ENCODE measurements at places on chromosomes 3 and 15. TPM values are rescaled to one million over a fixed set of nuclear protein-coding genes. Genes with fewer than 3 reads are reported as not detected.

The DISP2 gene
- total RNA-seq, result 0.27 TPM

DNA sequence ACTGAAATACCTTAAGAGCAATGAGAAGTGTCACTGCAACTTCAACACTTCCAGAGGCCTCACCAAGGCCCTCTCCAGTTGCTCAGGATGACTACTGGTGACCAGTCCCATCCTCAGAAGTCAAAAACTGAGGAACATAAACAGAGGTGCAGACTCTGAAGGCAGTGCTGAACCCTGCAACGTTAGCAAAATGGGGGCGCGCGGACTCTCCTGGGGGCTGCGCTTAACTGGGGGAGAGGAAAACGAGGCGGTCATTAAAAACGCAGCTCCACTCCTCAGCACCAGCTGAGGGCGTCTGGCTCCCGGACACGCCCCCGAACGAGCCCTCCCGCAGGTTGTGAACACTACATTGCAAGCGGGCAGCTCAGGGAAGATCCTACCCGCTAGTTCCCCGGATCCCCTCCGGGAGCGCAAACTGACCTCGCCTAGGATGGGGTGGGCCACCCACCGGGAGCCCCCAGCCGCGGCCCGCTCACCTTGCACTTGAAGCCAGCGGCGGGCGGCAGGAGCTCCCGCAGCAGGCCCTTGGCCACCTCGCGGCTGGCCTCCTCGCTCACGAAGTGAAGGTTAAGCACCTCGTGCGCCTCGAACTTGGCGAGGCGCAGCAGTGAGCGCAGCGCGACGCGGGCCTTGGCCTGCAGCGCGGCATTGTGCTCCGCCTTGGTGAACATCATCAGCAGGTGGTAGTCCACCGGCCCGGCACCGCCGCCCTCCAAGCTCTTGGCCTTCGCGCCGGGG, 711 bp downstream of the XXYLT1 start:
- DNase-seq, result peak; percentile 45

The KLHL6 gene
- total RNA-seq, result not detected

- peak; percentile 83 for DNase-seq
These were observed 930.7 kb downstream of the MCTP2 start for GRCh38 chr15:95162069-95162468.

The SLC22A14 gene
- total RNA-seq, result not detected

DNA sequence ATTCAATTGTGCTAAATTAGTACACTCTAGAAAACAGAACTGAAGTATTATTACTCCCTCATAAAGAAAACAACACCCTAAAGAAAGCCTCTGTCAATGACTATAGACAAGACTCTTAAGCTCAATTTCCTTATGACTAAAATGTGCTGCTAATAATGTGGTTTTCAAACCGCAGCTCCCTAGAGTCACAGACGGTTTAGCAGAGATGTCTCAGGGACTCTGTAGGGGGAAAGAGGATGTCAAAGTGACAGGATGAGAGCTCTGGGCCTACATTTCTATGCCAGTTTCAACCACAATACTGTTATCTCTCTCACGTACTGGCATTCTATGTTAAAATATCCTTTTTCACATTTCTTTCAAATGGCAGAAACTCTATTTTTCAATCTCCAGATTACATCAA, 37.6 kb upstream of the WDR49 start:
- DNase-seq, result no peak

GRCh38 chr3:120153294-120153693, 59.0 kb upstream of the GSK3B start:
- peak; percentile 61 for DNase-seq
